ENCODE measurements at places on chromosomes 1 and 21.

DNA sequence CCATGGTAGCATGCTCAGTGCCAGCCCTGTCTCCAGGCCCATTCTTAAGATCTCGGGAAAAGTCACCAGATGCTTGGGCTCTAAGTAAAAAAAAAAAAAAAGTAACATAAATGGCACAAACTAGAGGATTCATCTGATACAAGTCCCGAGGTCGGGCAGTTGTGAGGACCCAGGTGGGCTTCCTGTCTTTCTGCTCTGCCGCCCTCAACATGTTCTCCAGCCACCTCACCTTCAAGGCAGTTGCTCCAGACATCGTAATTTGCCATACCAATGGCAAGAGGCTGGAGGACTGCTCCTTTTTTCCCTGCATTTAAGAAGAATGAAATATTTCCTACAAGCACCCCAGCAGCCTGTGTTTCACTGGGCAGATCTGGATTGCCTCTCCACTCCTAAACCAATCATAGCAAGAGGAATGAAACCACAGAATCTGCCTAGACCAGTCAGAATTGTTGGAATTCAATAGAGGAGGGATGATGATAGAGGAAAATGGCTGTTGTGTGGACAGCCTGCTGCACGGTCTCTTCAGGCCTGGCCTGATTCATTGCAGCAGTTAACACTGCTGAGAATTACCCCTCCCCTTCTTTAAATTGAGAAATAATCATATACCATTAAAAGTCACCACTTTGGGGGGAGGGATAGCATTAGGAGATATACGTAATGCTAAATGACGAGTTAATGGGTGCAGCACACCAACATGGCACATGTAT is 5.4 kb downstream of the HMGN2 start:
- peak; percentile 19 for DNase-seq

DNA sequence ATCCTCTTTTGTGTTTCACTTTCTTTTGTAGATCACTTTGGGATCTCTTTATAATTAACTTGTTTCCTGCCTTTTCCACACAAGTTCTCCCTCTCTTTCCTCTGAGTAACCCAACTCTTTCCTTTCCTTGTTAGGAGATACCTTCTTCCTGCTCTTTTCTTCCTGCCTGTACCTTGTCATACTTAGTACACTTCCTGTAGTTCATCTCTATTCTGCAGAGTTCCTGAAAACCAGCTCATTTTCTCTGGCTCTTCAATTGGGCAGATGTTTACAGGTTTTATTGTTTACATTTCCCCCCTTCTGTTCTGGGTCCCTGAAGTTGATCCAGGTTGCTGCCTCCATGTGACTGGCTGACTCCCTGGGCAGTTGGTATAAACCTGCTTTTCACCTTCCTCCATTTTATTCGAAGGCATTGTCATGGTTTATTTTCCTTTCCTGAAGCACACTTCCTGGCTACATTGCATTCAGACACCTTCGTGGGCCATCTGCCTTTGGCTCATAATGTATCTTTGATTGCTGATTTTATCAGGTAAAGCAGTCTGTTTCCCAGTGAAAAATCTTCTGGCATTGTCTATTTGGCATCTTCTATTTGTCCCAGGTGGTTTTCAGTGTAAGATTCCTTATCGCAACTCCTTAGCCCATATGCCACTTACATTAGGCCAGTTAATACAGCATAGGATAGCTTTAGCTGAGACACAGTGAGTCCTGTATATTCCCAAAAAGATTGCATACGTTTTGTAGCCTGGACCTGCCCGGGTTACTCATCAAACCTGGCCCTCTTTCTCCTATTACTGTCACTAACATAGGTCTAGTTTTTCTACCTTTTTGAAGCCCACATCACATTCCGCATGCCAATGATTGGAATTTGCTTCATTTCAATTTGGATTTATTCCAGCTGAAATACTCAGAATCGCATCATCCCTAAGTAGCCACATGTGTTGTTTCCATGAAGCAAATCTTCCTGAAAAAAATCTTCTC is 15.4 kb downstream of the CTH start:
- DNase-seq: no peak

DNA sequence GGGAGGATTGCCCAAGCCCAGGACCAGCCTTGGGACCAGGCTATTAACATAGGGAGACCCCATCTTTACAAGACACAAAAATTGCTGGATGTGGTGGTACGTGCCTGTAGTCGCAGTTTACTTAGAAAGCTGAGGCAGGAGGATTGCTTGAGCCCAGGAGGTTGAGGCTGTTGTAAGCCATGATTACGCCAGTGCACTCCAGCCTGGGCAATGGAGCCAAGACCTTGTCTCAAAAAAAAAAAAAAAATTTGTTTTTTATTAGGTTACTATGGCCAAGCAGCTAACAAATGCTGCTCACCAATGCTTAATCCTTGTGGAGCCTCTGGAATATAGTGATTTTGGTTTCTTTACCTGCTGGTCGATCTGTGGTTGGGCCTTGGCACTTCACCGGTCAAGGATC is 8.8 kb downstream of the ARID1A start:
- DNase-seq: no peak

- DNase-seq: no peak
These were observed 215.7 kb downstream of the ST6GALNAC3 start for GRCh38 chr1:76290271-76290670.

GRCh38 chr21:36082237-36082664 is 12.4 kb downstream of the CBR1 start:
- peak; percentile 74 for DNase-seq

DNA sequence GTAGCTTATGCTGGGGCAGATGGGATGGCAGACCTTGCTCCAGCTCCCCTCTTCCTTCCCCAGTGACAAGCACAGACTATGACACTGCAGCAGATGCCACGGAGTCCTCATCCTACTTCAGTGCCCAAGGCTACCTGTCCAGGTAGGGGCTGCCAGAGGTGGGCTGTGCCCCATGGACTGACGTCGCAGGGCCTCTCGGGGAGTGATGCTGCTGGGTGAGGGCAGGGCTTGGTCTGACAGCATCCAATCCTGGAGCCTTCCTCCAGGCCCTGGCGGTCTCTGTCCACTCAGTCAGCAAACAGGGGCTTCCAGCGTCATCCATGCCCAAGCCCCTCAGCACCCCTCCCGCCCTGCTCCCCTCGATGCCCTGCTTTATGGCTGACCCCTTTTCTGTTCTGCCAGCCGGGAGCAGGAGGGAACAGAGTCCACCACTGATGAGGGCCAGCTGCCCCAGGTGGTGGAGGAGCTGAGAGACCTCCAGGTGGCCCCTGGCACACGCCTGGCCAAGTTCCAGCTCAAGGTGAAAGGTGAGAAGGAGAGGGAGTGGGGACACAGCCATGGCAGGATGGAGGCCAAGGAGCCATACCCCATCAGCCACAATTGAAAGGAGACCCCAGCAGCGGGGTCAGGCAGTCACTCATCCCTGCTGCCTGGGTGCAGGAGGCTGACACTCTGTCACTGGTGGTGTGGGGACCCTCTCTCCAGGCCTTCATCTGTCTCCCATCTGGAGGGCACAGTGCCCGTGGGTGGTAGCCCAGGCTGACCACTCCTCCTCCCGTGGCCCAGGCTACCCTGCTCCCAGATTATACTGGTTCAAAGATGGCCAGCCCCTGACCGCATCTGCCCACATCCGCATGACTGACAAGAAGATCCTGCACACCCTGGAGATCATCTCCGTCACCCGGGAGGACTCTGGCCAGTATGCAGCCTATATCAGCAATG is 73.6 kb downstream of the TRIM11 start:
- no peak for DNase-seq
